ENCODE measurements at places on chromosomes 11 and 22. TPM values are rescaled to one million over a fixed set of nuclear protein-coding genes. Genes with fewer than 3 reads are reported as not detected.

The NRIP3 gene
- polyA plus RNA-seq = 1.4 TPM

The THAP7 gene
- 189 TPM for polyA plus RNA-seq

The ANKK1 gene
- 3.5 TPM for polyA plus RNA-seq

The CARD10 gene
- 17.4 TPM for polyA plus RNA-seq

The MMP1 gene
- not detected for polyA plus RNA-seq

The KRTAP5-10 gene
- polyA plus RNA-seq = 0.48 TPM

The OR5P2 gene
- not detected for polyA plus RNA-seq

The C11orf71 gene
- 17.3 TPM for polyA plus RNA-seq

The TMEM218 gene
- polyA plus RNA-seq = 20.4 TPM

The FGF19 gene
- polyA plus RNA-seq = not detected

The TRIM34 gene
- 7.6 TPM for polyA plus RNA-seq

The CNGA4 gene
- polyA plus RNA-seq = 0.20 TPM

The HMOX1 gene
- polyA plus RNA-seq = 27.6 TPM

The TCIRG1 gene
- 823 TPM for polyA plus RNA-seq

The OSBP gene
- 15.3 TPM for polyA plus RNA-seq

The SHISAL1 gene
- polyA plus RNA-seq = 0.71 TPM

The KIF18A gene
- polyA plus RNA-seq = not detected

The CARNS1 gene
- 0.56 TPM for polyA plus RNA-seq

The KCNK4 gene
- polyA plus RNA-seq = 0.10 TPM

The AMBRA1 gene
- 16.2 TPM for polyA plus RNA-seq

The LRRC56 gene
- polyA plus RNA-seq = 4.3 TPM

The TEAD1 gene
- polyA plus RNA-seq = 15.3 TPM

The MOV10L1 gene
- 0.74 TPM for polyA plus RNA-seq

The OR5M10 gene
- polyA plus RNA-seq = not detected

The CATSPERZ gene
- 1.2 TPM for polyA plus RNA-seq

The MS4A5 gene
- not detected for polyA plus RNA-seq

The PRODH gene
- 1.2 TPM for polyA plus RNA-seq

The CARD18 gene
- not detected for polyA plus RNA-seq

The MEI1 gene
- polyA plus RNA-seq = 3.2 TPM

The ISX gene
- not detected for polyA plus RNA-seq

The PRR33 gene
- not detected for polyA plus RNA-seq

The MAPK8IP2 gene
- 4.4 TPM for polyA plus RNA-seq

The MPZL3 gene
- polyA plus RNA-seq = 0.71 TPM

The CD3E gene
- polyA plus RNA-seq = 2.7 TPM

The IGSF22 gene
- polyA plus RNA-seq = 0.97 TPM

The BTBD18 gene
- polyA plus RNA-seq = not detected

The FGF4 gene
- not detected for polyA plus RNA-seq

The SPI1 gene
- polyA plus RNA-seq = 7.0 TPM

The GRIA4 gene
- 5.5 TPM for polyA plus RNA-seq

The TRIM5 gene
- polyA plus RNA-seq = 12.6 TPM

The TMPRSS6 gene
- not detected for polyA plus RNA-seq

The GAL3ST3 gene
- polyA plus RNA-seq = not detected

The DNAJB7 gene
- not detected for polyA plus RNA-seq
